ENCODE measurements at places on chromosomes 3 and 15.
A peak's percentile ranks its signal among the peaks of the same experiment; 100 is the strongest.

DNA sequence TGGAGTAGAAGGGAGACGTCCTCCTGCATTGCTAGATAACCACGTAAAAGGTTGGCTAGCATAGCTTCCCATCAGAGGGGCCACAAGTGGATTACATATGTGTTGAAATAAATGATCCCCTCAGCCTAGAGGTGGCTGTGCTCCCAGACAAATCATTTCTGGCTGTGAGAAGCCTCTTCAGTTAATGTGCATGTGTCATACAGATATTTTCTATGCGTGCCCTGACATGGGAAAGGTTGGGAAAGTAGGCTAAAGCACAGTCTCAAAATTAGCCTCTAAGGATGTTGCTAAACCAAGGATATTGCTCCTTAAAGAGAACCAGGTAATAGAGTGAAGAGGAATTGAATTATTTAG lies 17.8 kb downstream of the USP3 start:
- no peak for DNase-seq

DNA sequence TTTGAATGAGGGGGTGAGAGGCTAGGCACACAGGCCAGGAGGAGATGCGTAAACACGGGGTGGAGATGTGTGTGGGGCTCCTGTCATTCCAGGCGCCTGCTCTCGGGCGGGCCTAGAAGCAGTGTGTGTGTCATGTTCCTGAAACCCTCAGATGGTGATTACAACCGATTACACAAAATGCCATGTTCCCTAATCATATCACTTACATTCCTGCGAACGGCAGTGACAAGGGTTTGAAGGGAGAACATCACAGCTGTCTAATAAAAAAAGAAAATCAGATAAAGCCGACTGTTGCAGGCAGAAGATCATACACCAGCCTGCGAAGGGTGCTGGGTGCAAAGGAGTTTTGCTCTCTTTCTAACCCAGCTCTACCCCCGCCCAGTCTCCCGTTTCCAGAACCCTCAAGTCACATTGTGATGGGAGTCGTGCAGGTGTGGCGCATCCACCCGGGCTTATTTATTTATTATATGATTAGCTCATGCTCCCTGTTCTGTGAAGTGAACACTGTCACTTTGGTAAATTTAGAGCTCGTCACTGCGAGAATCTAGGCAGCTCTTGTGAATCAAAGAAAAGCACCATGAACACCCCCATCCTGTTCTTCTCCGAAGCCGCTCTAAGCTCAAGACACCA lies 140.3 kb downstream of the NR2F2 start:
- no peak for DNase-seq

GRCh38 chr15:29252234-29252633 lies 17.4 kb downstream of the NSMCE3 start:
- no peak for DNase-seq

GRCh38 chr3:159616234-159616825 lies 372.3 kb upstream of the IL12A start:
- no peak for DNase-seq

GRCh38 chr3:55490276-55490913 lies 3.3 kb upstream of the WNT5A start:
- no peak for DNase-seq

DNA sequence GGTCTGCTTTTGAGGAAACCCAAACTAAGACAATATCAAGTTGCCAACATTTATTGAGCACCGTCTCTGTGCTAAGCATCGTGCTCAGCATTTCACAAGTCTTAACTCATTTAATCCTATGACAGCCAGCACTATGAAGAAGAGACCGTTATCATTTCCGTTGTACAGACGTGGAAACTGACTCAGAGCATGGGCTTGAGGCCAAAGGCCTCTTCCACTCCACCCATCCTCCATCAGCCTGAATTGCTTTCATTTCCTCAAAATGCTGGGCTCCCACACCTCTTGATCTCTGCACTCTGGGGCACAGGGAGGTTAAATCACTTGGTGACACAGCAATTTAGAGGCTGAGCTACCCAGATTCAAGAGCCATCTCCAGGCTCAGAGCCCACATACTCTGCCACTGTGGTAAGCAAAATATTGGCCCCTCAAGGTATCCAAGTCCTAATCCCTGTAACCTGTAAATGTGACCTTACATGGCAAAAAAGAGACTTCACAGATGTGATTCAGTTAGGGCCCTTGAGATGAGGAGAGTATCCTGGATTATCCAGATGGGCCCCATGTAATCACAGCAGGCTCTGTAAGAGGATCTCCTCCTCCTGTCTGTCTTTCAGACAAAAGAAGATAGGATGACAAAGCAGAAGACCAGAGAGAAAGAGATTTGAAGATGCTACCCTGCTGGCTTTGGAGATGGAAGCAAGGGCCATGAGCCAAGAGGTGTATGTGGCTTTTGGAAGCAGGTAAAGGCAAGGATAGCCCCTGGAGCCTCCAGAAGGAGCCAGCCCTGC lies 24.3 kb upstream of the FLNB start:
- peak; percentile 71 for DNase-seq

Measured in non-pigmented ciliary epithelial cell (primary cell).